Liver (tissue), 10 donors: ENCODE measurements at places on chromosomes 5 and 9. TPM values are rescaled to one million over a fixed set of nuclear protein-coding genes. Genes with fewer than 3 reads are reported as not detected.
A peak's percentile ranks its signal among the peaks of the same experiment; 100 is the strongest.

The TMEFF1 gene
- total RNA-seq, result not detected

GRCh38 chr9:121889990-121890563 is 203.0 kb downstream of the TTLL11 start:
- DNase-seq, result no peak

DNA sequence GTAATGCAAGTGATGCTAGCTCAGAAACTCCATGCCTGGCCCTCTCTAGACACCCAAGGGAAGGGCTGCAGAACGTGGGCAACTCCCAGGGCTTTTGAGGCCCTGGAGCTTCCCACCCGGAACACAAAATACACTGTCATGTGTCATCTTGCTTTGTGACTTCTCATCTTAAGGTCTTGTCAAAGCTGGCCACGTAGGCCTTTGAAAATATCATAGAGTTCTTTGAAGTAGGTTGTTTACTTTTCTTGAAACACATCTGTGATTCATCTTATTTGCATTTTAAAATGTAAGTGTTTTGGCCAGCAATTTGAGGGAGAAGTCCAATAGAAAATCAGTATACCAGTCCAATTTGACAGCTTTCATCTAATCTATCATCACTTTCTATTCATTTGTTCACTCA is 40.2 kb upstream of the PALM2AKAP2 start:
- no peak for DNase-seq

The SUSD3 gene
- total RNA-seq, result 9.7 TPM

- no peak for DNase-seq
These were observed 222.8 kb downstream of the HSPA4 start for GRCh38 chr5:133274597-133274935.

The LYRM7 gene
- 7.5 TPM for total RNA-seq

- no peak for DNase-seq
These were observed 732 bp upstream of the MCIDAS start for GRCh38 chr5:55227664-55228430.

- DNase-seq, result no peak
These were observed 70.6 kb downstream of the ACTBL2 start for GRCh38 chr5:57411982-57412381.

The ITGA2 gene
- total RNA-seq, result 0.42 TPM

- no peak for DNase-seq
These were observed 45.9 kb downstream of the EHMT1 start for GRCh38 chr9:137664676-137665075.

DNA sequence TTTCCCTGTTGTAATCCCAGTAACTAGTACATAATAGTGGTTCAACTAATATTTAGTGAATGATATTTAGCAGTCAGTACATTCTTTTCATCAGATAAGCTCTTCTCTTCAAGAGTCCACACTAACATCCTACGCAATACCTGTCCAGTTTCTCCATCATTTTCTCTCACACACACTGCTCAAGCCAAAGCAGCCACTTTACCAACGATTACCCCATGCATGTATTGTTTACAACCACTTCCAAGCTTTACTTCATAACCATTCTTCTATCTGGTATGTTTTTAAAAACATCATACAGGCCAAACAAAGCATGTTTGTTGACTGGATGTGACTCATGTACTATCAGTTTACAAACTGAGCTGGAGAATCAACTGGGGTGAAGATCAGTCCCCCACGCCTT is 7.3 kb downstream of the UBTD2 start:
- no peak for DNase-seq

DNA sequence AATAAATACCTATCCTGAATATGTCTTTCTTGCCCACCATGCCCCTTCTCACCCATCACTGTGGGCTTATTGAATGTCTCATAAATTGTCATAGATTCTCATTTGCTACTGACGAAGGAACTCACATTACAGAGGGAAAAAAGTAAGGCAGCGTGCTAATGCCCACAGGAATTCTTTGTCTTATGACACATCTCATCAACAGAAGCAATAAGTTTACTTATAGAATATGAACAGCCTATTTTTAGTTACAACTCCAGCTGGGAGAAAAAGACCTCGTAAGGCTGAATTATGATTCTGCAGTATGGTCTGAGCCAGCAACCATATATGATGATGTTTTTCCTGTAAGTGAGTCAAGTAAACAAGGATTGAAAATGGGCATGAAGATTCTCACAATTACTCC is 22.4 kb upstream of the ATG10 start:
- no peak for DNase-seq

GRCh38 chr5:36179950-36180349 is 28.0 kb downstream of the SKP2 start:
- no peak for DNase-seq

- DNase-seq, result peak; percentile 76
These were observed 518 bp downstream of the UBE2B start for GRCh38 chr5:134371834-134372340.

DNA sequence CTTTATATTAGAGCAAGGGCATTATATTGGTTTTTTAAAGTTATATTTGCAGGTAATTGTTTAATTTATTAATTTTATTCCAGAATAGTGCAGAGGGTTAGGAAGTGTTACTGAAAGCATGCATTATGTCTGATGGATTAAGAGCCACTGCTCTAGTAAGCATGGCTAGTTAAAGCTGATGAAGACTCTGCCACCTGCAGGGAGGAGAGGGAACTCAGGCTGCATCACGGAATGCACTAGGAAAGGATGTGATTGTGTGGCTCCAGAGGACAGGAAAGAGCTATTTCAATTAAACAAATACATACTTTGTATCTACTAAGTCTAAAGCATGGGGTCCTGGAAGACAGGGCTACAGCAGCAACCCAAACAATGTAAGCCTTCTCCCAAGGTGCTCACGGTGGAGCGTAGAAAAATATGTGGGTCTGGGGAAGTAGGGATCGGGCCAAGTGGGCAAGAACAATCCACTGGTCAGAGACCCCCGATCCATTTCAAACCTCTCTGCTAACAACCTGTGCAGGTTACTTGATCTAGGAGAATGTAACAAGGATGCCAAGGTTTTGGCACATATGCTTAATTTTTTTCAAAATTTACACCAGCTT is 15.3 kb upstream of the GRXCR2 start:
- peak; percentile 40 for DNase-seq

The SH2D3C gene
- 4.8 TPM for total RNA-seq

- no peak for DNase-seq
These were observed 89.0 kb downstream of the ARSB start for GRCh38 chr5:78896132-78896531.

DNA sequence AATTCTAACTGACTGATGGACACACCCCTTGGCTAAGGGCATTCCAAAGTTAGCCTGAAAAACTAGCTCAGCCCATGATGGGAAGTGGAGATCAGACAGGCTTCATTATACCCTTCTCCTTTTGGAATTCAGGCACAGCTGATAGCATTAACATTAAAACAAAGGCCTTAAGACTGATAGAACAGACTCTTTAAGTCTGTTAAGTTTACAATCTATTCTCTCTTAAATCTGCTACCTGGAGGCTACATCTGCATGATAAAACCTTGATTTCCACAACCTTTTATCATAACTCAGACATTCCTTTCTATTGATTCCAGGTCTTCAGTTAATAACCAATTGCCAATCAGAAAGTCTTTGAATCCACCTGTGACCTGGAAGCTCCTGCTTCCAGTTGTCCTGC is 281.4 kb downstream of the TUSC1 start:
- DNase-seq, result no peak

DNA sequence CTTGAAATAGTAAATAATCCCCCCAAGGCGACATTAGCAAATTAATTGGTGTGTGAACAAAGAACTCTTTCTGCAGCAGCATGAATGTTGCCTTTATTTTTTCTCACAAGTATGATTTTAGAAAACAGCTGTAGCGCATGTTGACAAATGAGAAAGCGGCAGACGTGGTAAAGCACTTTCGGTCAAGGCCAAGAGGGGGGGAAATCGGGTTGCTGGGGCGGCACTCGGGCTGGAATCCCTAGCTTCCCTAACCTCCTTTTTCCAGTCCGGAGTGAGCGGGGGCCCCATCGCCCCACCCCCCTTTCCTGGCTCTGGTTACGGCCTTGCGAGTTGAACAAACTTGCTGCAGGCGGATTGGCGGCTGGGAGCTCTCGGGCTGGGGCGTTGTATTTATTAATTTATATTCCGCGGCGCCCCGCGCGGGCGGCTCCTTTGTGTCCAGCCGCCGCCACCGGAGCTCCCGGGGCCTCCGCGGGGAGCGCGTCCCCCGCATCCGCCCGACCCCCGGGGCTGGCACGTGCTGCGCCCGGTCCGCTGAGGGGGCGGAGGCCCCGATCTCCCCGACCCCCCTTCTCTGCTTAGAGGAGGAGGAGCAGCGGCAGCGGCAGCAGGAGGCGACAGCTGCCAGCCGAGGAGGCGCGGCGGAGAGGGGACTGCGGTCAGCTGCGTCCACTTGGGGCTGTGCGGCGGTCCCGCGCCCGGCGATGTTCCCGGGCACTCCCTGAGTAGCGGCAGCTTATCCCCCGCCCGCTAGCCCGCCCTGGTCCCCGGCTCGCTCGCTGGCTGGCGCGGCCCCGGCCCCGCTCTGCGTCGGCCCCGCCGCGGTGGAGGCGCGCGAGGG is at the start of gene RHOBTB3:
RHOBTB3 (plus strand) TSS at position 607 of the 841 bp plus-strand sequence. CDS start 347 bp downstream, outside the sequence.
- DNase-seq, result peak; percentile 84

DNA sequence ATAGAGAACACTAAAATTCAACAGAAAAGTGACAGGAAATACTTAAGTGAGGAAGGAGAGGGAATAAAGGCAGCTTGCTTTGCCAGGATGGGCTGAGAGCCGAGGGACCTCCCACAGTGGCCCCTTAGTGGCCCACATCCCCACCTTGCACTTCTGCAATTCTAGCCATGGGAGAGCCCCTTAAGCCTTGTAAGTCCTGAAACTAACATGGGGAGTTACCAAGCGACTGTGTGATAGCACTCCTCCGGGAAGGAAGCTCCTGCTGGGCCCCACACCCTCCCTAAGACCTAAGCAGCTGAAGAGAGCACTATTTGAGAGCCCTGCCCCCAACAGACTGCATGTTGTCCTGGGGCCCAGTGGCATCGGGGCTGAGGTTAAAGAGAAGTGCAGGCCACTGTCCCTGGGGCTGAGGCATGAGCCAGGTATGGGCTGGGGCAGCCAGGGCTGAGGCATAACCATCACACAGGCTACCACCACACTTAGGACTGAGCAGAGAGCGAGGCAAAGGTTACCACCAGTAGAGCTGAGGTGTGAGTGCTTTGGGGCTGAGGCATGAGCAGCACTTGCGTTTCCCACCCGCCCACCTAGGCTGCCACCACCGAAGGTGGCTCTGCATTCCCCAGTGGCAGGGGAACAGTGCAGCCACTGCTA is 301.8 kb upstream of the TRPC7 start:
- DNase-seq, result no peak

DNA sequence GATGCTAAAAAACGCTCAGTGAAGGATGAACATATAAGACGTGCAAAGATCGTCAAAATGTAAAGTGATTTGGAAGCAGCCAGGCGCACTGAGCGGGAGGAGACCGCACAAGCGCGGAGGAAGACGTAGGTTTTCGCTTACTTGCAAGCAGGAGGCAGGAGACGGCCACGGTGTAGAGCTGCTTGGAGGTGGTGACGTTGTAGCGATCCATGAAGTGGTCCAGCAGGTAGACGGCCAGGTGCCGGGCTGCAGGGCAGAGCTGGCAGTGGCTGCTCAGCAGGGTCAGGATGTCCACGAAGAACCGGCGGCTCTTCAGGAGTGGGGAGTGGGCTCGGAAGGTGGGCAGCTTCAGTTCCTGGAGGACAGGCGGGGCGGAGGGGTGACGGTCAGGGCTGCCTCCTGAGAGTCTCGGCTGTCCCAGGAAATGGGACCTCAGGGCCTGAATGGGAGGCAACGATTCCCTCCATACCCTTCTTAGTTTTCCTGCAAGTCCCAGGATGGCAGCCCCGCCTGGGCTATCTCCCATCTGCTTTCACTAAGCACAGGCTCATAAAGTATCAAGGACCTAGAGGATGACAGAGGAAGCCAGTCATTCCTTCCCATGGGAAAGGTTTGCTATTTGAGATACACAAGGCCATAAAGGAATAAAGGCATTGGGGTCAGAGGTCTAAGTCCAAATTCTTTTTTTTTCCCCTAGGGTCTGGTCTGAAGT is 31.8 kb downstream of the CCNJL start:
- DNase-seq, result no peak

The PCDHB7 gene
- 0.08 TPM for total RNA-seq

GRCh38 chr9:113479174-113479621 is 15.7 kb downstream of the RGS3 start:
- no peak for DNase-seq

- DNase-seq, result no peak
These were observed 425.3 kb downstream of the CSNK1G3 start for GRCh38 chr5:123937230-123937629.

DNA sequence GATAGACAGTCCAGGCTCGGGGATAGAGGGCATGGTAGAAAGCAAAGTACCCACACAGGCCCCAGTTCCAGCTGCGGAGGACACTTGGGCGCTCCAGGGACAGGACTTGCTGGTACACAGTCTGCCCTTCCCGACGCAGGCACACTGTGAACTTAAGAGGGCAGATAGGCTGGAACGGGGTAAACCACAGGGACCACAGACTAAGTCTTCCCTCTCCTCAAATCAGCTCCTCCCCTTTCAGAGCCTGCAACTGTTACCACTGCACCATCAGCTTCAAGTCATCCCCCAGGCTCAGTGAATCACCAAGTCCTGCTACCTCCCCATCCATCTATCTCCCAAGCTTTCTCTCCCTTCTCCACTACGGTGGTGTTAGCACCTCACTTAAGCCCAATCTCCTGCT is 7.3 kb downstream of the GBA2 start:
- no peak for DNase-seq

- DNase-seq, result no peak
These were observed 167.3 kb upstream of the MOCS2 start for GRCh38 chr5:53276825-53277224.

The ADCY2 gene
- not detected for total RNA-seq

GRCh38 chr5:148230240-148230639 is 8.1 kb upstream of the MARCOL start:
- DNase-seq, result no peak

The GABRB2 gene
- total RNA-seq, result 0.08 TPM

DNA sequence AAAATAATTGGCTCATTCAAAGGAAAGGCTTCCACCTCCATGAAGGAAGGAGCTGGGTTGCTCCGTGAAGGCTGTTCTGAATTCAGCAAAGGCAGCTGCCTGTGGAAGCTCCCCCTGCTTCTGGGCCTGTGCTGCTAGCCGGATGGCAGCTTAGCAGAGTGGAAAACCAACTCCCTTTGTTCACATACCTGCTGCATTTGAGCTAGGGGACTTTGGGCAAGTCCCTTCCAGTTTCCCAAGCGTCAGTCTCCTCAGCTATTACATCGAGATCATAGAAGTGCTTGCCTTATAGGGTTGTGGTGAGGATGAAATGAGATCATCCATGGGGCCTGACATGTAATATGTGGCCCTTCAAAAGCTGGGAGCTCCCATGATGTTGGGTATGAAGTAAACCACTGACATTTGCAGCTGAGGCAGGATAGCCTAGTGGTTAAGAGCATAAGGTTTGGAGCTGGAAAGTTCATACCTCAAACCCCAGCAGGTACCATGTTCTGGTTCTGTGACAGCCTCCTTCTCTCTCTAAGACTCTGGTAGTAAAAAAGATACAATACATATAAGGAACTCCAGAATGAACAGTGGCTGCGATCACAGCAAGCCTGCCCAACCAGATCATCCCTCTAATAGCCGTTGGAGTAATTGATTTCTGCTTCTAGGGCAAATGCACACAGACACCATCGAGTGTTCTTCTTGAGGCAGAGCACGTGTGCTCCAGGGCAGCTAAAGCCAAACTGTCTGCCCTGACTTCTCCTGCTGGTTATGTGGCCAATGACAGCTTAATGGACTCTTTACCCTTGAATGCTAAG is 11.0 kb upstream of the DENND1A start:
- no peak for DNase-seq

The CNTFR gene
- 3.3 TPM for total RNA-seq

- no peak for DNase-seq
These were observed 33.5 kb downstream of the TMEM245 start for GRCh38 chr9:109086221-109086620.

The PCDHA6 gene
- total RNA-seq, result not detected

The RGS7BP gene
- total RNA-seq, result 1.0 TPM
